Ovary (tissue), 10 donors: ENCODE measurements at places on chromosomes 5 and 9. TPM values are rescaled to one million over a fixed set of nuclear protein-coding genes. Genes with fewer than 3 reads are reported as not detected.

DNA sequence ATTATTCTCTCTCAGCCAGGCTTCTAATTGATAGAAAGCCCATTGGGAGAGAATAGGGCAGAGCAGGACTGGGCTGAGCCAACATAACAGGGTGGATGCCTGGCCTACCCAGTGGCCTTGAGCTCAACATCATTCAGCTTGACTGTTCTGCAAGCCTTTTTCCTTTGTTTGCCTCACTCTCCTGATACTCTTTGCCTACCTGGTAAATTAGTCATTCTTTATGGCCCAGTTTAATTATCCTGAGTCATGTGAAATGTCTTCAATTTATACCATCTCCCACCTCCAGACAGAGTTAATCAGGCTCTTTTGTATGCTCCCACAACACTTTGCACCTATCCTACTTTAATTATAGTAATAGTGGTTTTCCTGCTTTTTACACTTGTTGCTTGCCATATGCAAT is 13.6 kb downstream of the GLRA1 start:
- DNase-seq, result no peak

The PCDHGA6 gene
- total RNA-seq, result 14.5 TPM

The TEX48 gene
- total RNA-seq, result not detected

DNA sequence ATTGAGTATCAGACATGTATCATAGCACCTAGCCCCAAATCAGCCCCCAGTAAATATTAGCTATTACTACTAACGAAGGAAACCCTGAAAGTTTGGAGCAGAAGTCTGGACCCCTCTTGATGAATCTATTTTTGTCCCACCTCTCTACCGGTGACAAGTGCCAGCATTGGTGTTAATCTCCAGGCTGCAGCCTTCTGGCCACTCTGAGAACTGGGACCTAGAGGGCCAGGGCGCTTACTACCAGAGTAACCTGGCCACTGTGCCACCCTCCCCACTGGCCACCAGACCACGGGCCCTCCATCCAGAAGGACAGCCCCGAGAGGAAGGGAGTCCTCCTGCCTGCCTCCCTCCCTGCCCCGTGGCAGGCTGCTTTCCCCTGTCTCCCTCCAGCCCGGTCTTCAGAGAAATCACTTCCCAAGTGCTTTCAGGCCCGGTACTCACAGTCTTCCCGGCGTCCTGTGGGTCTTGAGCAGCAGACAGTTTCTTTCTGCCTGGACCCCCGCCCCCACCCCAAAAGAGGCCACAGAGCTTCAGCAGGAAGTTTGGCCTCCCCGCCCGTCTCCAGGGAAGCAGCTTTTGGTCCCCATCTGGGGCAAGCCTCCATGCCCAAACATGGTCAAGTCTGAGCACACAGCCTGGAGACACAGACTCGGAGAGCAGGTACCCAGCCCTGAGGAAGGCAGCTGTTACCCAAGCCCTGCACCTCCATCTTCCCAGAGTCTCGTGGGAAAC is at the start of gene KCNMB1:
KCNMB1 (minus strand) TSS at position 550 of the 732 bp plus-strand sequence. CDS start 3,920 bp downstream, outside the sequence.
- no peak for DNase-seq

- no peak for DNase-seq
These were observed 56.8 kb downstream of the UGCG start for GRCh38 chr9:111953444-111953843.

DNA sequence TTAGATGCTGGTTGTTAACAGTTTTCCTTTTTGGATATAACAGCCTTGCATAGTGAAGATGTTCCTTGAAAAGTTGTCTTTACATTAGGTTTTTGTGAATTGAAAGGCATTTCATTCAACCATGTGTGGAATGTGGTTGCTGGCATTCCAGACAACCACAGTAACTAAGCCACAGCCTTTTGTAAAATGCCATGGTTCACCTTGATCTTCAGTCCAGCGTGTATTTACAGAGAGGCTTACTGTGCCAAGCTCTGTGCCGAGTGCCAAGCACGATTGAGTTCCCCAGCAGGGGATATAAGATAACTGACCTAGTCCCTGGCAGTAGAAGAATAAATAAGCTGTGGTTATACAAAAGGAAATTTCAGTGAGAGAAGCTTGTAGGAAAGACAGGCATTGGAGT is 4.9 kb downstream of the EXOSC2 start:
- no peak for DNase-seq

DNA sequence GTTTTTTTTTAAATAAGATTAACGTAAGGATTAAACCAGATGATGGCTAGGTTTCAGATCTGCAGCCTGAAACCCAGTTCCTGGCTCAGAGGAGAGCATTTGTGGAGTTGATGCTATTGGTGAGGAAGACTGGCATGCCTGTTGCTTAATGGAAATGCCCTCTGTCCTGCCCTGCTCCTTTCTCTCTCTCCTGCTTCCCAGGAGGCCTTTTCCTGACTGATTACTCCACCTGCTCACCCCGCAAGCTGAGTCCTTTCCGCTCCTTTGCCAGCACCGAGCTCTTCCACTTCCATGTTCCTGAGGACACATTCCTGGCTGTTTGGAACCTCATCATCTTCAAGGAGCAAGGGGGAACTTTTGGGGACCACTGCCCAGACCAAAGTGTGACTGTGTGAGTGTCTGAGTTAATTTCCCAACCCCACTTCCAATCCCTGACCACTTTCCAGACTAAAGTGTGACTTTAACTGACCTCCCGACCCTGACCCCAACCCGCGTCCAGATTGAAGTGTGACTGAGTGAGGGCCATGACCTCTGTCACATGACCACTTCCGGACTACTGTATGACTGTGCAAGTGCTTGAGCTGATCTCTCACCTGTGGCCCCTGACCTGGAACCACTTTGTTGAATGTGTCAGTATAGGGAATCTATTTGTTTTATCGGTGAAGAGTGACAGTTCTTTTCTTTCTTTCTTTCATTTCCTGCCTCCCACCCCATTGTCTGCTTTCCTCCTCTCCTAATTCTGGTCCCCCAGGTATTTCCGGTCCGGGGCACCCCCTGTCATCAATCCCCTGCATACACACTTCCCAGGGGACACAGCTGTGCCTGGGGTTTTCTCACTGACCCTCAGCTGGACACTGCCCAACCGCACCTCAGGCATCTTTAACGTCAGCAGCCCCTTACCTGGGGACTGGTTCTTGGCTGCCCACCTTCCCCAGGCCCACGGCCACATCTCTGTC is 5.5 kb downstream of the TMEM8B start:
- DNase-seq, result no peak

The ATG10 gene
- 4.6 TPM for total RNA-seq

- no peak for DNase-seq
These were observed 88.4 kb downstream of the PTCD2 start for GRCh38 chr5:72408603-72409002.

DNA sequence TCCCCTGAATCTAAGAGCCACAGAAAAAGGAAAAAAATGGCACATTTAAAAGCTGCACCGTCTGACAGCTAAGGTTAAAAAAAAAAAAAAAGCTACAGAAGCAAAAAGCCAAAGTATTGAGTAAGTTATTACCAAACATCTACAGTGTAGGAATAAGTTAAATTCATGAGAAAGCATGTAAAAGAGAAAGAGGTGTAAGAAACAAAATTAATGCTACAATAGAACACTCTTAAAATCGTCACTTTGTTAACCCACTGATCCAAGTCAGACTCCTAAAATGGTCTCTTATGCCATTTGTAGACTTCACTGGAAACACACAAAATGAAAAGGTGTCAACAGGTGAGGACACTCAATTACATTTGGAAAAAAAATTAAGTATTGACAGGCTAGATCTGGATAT is 120.2 kb downstream of the SSBP2 start:
- DNase-seq, result no peak

- DNase-seq, result no peak
These were observed 197.9 kb downstream of the GDNF start for GRCh38 chr5:37641933-37642332.

- no peak for DNase-seq
These were observed 278.9 kb downstream of the EFNA5 start for GRCh38 chr5:107391787-107392186.

- DNase-seq, result no peak
These were observed 16.7 kb downstream of the PTGS1 start for GRCh38 chr9:122387536-122387935.

DNA sequence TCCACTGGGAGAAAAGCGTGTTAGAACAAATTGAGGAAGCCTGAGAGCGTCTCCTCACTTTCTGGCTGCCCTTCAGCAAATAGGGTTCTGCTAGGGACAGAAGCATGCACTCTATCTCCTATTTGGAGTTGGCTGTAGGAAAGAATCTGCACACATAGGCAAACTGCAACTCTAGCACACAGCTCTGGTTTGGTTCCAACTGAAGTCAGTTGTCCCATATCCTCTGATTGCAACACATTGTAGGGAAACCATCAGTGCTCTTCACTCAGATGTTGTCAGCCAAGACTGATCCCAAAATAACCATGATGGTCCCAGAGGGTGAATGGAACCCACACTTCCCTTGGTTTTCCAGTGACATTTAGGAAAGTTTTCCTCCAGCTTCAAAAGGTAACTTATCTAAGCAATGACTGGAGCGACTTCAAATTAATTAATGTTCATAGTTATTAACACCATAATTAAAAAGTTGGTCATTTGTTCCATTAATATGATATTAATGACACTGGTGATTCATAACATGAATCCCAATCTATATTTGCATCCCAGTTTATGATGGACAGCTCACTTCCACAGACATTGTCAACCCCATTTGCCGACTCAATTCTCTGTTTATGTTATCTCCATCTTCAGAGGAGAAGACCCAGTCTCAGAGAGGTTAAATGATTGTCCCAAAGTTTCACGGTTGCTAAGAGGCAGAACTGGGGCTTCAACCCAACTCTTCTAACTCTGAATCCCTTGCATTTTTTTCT is 136.7 kb upstream of the ZNF462 start:
- no peak for DNase-seq

The SNX30 gene
- total RNA-seq, result 11.8 TPM

The RBM27 gene
- 23.4 TPM for total RNA-seq
